Fibroblast of lung (primary cell): ENCODE measurements at places on chromosomes 3 and 15. TPM values are rescaled to one million over a fixed set of nuclear protein-coding genes. Genes with fewer than 3 reads are reported as not detected.

DNA sequence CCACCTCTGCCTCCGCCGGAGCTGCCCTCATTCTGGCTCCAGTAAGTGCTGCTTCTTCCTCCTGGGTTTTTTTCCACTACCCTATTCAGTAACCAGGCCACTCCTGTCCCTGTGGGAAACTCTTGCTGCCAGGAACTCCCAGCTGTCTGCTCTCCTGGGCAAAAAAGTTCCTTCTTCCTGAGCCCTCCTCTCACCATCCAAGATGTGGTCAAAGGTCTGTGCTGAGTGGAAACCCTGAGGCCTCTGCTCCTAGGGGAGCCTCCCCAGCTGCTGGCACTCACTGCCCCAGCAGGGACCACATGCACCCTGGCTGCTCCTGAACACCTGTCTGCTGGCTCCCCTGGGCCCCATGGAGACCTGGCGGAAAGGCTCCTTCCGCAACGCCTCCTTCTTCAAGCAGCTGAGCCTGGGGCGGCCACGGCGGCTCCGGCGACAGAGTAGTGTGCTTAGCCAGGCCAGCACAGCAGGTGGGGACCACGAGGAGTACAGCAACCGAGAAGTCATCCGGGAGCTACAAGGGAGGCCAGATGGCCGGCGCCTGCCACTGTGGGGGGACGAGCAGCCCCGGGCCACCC lies 454 bp downstream of the C15orf62 start:
- H3K27me3 ChIP-seq, result no peaks in the 10 kb centered on the region
- H3K4me3 ChIP-seq, result no peak overlapping the region
- H3K36me3 ChIP-seq, result peaks cover 10% of the 10 kb centered on the region
- H3K4me1 ChIP-seq, result peaks cover 6% of the 10 kb centered on the region

- H3K4me1 ChIP-seq, result peaks cover 5% of the 10 kb centered on the region
- no peak overlapping the region for H3K27ac ChIP-seq
- no peaks in the 10 kb centered on the region for H3K36me3 ChIP-seq
These were observed 472.8 kb upstream of the KCNMB2 start for GRCh38 chr3:178063461-178063860.

Gene GOLGA6L7
- not detected in 2 replicates for total RNA-seq

Gene CSPG4
- 26.5 and 109 TPM in 2 replicates for total RNA-seq
